ENCODE measurements at places on chromosomes 7 and 10. TPM values are rescaled to one million over a fixed set of nuclear protein-coding genes. Genes with fewer than 3 reads are reported as not detected.

SFRP5 gene
- 3.2 TPM for total RNA-seq

NRBF2 gene
- total RNA-seq: 20.1 TPM

NCF1 gene
- 0.69 TPM for total RNA-seq

PRSS1 gene
- not detected for total RNA-seq

CDNF gene
- total RNA-seq: 1.6 TPM

MSS51 gene
- 3.5 TPM for total RNA-seq

KCP gene
- 1.2 TPM for total RNA-seq
